Activated T-cell treated with anti-CD3 and anti-CD28 coated beads, Interleukin-2, amount 50 U/mL, for 24 hours (primary cell): ENCODE measurements at places on chromosomes 16 and 17.
A peak's percentile ranks its signal among the peaks of the same experiment; 100 is the strongest.

DNA sequence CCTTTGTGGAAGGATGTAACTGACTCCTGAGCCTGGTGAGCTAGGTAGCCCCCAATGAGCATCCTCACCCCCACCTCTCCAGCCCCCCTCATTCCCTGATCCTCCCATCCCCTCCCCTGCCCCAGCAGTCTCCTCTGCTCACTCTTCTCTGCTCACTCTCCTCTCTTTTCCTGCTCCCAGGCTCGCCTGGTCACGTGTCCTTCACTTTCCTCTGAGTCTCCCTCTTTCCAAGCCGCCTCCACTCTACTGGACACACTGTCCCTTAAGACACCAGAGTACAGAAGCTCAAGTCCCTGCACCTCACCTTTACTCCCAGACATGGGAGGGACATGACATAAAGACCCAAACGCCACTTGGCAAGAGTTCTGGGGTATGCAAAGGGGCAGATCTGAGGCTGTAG is 76.3 kb upstream of the RBL2 start:
- H3K27me3 ChIP-seq: peaks cover 2% of the 10 kb centered on the region

GRCh38 chr16:24610416-24610755 is 71.0 kb downstream of the RBBP6 start:
- peaks cover 58% of the 10 kb centered on the region for H3K27me3 ChIP-seq
- no peaks in the 10 kb centered on the region for H3K36me3 ChIP-seq
- H3K27ac ChIP-seq: no peak overlapping the region
- no peak for DNase-seq
- peaks cover 13% of the 10 kb centered on the region for H3K4me1 ChIP-seq
- peak overlapping the region; percentile 54 for H3K4me3 ChIP-seq

DNA sequence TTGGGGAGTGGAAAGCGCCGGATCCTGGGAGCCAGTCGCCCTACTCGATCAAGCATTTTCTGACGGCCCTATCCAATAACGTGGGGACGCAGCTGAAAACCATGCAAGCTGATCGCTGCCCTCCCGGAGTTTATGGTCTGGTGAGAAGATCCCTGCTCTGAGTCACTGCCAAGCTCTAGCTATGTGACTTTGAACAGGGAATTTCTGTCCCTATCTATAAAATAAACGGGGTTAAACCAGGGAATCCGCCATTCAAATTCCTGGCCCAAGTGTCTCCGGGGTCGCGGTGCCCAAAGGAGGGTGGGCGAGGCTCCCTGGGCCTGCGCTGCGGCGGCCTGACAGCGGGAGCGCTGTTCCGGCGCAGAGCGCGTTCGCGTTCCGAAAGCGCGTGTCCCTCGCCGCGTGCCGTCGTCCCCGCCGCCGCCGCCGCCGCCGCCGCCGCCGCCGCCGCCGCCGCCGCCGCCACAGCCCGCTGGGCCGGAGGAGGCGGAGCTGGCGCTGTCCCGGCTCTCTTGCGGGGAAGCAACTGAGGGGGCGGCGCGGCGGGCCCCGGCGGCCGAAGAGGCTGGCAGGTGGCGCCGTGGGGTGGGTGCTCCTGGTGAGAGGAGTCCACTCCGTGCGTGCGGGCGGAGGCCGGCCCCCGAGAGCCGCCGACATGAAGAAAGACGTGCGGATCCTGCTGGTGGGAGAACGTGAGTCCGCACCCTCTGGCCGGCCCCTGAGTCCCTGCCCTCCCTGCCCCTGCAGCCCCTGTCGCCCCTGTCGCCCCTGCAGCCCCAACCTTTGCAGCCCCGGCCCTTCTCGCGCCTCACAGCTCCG is at the start of gene RHOT1:
Gene RHOT1, plus strand, starts transcription at position 465 of the 819 bp plus-strand sequence. Its CDS starts 191 bp downstream, at position 656.
- peak within 1 kb of the TSS; percentile 92 for H3K27ac ChIP-seq
- H3K4me3 ChIP-seq: peak within 1 kb of the TSS; percentile 98
- DNase-seq: peak; percentile 87
- H3K4me1 ChIP-seq: peaks cover 36% of the 10 kb centered on the region
- no peaks in the 10 kb centered on the region for H3K27me3 ChIP-seq

- DNase-seq: no peak
- no peaks in the 10 kb centered on the region for H3K36me3 ChIP-seq
- peak overlapping the region; percentile 85 for H3K27ac ChIP-seq
- peaks cover 49% of the 10 kb centered on the region for H3K4me1 ChIP-seq
- H3K27me3 ChIP-seq: no peaks in the 10 kb centered on the region
- H3K4me3 ChIP-seq: no peak overlapping the region
These were observed 21.1 kb upstream of the NSMCE1 start for GRCh38 chr16:27289669-27290068.

DNA sequence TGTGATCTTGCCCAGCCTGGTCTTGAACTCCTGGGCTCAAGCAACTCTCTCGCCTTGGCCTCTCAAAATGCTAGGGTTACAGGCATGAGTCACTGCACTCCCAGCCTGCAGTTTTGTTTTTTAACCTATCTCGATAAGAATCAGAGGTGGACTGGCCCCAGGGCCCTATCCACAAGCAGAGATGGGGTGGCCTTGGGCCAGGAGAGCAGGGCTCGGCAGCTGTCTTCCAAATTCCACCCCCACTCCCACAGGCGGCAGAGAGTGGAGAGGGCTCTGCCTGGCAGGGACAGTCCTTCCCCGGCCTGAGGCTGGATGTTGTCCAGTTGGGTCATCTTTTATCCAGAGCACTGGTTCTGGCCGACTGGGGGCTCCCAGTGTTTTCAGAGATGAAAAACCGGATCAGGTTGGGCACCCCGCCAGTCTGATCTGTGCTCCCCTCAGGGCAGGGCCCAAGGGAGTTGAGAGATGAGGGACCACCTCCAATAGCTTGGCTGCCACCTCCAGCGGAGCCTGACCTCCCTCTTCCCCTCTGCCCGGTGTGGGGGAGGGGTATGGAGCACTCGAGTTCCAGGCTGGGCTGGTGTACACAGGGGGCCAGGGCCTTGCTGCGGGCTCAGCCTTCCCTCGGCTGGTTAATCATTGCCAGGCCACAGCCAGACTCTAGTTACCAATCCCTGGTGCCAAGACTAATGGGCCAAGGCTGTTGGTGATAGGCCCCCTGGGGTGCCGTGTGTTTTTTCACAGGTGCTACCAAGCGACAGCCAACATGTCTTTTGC is 30.3 kb upstream of the MYO15B start:
- H3K36me3 ChIP-seq: peaks cover 4% of the 10 kb centered on the region
- H3K4me1 ChIP-seq: no peaks in the 10 kb centered on the region
- no peaks in the 10 kb centered on the region for H3K27me3 ChIP-seq
- H3K27ac ChIP-seq: no peak overlapping the region
- H3K4me3 ChIP-seq: no peak overlapping the region

GRCh38 chr16:11051879-11052808 is 107.8 kb downstream of the CLEC16A start:
- peak; percentile 83 for DNase-seq
- peak overlapping the region; percentile 96 for H3K27ac ChIP-seq
- no peaks in the 10 kb centered on the region for H3K27me3 ChIP-seq
- peaks cover 94% of the 10 kb centered on the region for H3K36me3 ChIP-seq

- H3K4me3 ChIP-seq: no peak overlapping the region
- no peak overlapping the region for H3K27ac ChIP-seq
- DNase-seq: no peak
- H3K36me3 ChIP-seq: no peaks in the 10 kb centered on the region
These were observed 5.1 kb downstream of the HLF start for GRCh38 chr17:55269894-55270293.

DNA sequence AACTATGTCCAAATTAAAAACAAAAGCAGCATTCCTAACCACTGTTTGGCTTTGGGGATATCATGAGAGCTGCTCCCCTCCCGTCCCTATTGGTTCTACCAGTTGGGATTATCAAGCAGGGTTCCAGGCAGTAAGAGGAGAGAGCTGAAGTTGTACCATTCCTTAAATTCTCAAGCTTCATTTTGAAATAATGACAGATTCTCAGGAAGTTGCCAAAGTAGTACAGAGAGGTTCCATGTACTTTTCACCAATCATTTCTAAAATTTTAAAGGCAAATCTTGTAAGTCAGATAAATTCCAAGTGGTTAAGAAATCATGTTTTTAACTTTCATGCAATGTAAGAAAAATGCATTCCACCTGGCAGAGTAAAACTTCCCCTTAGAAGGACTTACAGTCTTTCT is 36.9 kb downstream of the TEX2 start:
- no peak for DNase-seq
- H3K4me3 ChIP-seq: no peak overlapping the region
- H3K27me3 ChIP-seq: no peaks in the 10 kb centered on the region
- H3K36me3 ChIP-seq: no peaks in the 10 kb centered on the region

DNA sequence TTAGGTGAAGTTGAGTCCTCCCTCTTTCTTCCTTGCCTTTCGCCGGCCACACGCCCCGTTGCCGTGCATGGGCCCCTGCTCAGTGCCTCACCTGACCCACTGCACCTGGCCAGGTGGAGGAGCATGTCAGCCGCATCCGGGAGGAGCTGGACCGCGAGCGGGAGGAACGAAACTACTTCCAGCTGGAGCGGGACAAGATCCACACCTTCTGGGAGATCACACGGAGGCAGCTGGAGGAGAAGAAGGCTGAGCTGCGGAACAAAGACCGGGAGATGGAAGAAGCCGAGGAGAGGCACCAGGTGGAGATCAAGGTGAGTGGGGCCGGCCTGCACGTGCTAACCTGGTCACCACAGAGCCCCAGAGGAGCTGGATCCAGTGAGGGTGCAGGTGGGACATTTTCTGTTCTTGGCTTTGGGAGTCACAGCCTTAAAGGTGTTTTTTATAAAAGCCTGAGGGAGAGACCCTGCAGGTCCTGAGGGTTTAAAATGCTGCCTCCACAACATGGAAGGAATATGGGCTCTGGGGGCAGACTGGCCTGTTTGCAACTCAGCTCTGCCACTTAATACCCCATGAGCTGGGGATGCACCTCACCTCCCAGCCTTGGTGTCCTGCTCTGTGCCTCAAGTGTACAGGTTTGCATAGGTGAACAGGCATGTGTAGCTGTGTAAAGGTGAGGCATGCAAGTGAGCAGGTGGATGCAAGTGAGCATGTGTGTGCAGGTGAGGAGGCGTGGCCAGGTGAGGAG is 12.1 kb upstream of the DBNDD1 start:
- peak overlapping the region; percentile 45 for H3K4me3 ChIP-seq
- peaks cover 1% of the 10 kb centered on the region for H3K4me1 ChIP-seq
- no peaks in the 10 kb centered on the region for H3K27me3 ChIP-seq

DNA sequence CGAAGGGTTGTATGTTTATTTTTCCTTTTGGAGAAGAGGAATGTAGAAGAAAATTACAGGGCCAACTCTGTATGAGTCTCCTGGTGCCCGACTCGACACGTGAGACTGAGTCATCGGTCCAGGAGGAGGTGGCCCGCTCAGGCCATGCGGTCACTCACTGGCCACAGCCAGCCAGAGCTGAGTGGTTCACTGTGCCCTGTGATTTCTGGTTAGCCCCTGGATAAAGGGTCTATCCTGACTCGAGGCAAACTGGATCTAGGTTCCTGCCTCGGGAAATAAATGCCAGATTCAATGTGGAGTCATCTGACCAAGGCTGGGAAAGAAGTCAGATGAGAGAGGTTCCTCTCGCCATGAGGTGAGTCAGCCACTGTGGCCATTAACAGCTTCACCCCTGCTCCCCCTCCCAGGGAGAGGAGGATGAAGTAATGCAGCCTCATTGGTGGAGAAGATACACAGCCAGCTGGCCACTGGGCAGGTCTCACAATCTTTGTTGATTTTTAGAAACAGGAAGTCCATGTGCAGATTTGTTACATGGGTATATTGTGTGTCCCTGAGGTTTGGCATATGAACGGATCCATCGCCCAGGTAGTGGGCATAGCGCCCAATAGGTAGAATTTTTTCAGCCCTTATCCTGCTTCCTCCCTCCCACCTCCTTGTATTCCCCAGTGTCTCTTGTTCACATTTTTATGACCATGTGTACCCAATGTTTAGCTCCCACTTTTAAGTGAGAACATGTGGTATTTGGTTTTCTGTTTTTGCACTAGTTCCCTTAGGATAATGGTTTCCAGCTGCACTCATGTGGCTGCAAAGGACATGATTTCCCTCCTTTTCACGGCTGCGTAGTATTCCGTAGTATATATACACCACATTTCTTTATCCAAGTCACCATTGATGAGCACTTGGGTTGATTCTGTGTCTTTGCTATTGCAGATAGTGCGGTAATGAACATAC is 21.7 kb upstream of the USP36 start:
- DNase-seq: no peak
- peaks cover 3% of the 10 kb centered on the region for H3K4me1 ChIP-seq
- H3K36me3 ChIP-seq: no peaks in the 10 kb centered on the region

DNA sequence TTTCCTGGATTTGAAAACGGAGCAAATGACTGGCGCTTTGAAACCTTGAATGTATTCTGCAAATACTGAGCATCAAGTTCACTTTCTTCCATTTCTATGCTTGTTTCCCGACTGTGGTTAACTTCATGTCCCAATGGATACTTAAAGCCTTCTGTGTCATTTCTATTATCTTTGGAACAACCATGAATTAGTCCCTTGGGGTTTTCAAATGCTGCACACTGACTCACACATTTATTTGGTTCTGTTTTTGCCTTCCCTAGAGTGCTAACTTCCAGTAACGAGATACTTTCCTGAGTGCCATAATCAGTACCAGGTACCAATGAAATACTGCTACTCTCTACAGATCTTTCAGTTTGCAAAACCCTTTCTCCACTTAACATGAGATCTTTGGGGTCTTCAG is 32.3 kb downstream of the BRCA1 start:
- no peak overlapping the region for H3K27ac ChIP-seq
- no peaks in the 10 kb centered on the region for H3K27me3 ChIP-seq
- H3K4me1 ChIP-seq: no peaks in the 10 kb centered on the region
- no peak overlapping the region for H3K4me3 ChIP-seq

GRCh38 chr16:69490707-69491324 is 66.4 kb downstream of the CYB5B start:
- no peaks in the 10 kb centered on the region for H3K4me1 ChIP-seq
- H3K36me3 ChIP-seq: no peaks in the 10 kb centered on the region
- no peaks in the 10 kb centered on the region for H3K27me3 ChIP-seq
- no peak overlapping the region for H3K27ac ChIP-seq

DNA sequence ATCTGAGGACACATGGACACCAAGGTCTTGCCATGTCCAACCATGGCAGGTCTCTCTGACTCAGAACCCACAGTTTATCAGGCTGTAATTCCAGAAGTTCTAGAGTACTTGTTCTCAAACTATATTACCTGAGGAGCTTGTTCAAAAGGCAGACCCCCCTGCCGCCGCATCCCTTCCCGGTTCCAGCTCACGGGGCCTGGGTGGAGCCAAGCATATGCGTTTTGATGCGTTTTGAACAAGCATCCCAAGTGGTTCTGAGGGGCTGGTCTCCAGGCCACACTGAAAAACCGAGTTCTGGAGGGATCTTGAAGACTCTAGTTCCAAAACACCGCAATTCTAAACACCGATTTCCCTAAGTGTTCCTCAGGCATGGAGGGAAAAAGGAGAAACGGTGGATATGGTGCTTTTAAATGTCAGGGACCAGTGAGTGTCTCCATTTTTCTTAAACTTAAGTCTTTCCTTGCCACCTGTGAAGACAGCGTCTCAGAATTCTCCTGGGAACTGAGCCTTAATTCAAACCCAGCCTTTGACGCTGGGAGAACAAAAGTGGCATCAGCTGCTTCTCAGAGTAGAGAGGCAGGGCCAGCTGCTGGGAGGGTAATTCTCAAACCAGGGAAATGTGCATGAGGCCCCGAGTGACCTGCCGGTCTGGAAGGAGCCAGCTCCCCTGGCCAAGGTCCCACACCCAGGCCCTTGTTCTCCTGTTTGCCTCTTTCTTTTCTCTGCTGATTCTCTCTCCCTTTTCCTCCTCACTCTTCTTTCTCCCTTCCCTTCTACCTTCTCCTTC is 84.4 kb upstream of the PLCG2 start:
- no peaks in the 10 kb centered on the region for H3K4me1 ChIP-seq
- H3K27ac ChIP-seq: no peak overlapping the region
